ENCODE measurements at places on chromosomes 6 and 20. TPM values are rescaled to one million over a fixed set of nuclear protein-coding genes. Genes with fewer than 3 reads are reported as not detected.

DNA sequence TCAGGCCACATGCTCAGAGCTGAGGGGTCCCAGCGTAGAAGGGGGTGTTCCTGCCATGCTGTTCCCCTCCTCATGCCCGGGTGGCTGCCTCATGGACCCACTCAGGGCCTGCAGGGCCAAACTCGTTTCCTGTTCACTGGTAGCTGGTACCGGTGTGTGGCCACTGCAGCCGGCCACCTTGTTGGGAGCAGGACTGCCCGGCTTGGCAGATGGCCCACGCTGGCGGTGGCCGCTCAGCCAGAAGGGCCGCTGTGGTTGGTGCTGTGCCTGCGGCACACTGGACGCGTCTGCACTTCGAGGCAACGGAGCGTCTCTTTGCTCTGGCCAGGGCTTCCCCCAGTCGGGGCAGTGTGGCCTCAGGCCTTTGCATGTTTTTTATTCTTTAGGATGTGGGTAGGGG lies 10.0 kb upstream of the COL20A1 start:
- no peak for DNase-seq

DNA sequence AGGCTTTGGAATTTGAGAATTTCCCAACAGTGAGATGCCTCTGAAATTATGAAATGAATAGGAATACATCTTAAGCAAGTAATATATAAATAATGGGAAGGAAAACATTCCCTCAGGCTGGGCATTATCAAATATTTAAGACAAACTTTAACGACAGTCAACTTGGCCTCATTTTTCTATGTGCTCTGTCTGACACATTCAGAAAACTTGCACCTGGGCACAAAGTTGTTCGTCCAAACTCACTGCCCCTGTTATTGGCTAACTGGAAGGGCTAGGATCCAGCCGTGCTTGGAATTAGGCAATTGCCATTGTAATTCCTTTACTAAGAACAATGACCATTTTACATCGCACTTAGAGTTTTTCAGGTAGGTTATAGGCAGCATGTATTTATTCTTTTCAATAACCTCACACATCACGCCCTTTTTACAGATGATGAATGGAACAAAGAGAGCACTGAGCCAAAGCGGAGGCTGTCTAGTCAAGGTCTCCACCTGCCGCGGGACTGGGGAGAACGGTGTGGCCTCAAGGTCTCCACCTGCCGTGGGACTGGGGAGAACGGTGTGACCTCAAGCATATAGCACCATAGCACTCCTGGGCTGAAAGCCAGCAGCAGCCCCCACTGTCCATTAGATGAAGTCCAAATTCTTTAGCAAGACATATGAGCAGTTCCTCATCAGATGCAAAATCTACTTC lies 40.7 kb upstream of the FOXQ1 start:
- DNase-seq: no peak

DNA sequence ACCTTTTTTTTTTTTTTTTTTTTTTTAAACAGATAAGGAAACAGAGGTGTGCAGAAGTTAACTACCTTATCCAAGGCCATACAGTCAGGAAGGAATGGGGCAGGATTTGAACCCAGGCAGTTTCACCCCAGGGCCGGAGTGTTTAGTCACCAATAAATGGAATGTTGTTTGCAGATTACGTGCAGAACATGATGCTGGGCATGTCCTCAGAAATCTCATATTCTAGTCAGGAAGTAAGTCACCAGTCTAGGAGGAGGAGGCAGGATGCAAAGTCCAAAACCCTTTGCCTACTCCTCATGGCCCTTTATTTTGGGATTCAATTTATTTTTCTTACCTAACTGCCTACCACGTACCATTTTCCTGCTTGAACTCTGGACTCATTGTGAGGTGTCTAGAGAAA lies 57.1 kb upstream of the LRRC1 start:
- DNase-seq: no peak

DNA sequence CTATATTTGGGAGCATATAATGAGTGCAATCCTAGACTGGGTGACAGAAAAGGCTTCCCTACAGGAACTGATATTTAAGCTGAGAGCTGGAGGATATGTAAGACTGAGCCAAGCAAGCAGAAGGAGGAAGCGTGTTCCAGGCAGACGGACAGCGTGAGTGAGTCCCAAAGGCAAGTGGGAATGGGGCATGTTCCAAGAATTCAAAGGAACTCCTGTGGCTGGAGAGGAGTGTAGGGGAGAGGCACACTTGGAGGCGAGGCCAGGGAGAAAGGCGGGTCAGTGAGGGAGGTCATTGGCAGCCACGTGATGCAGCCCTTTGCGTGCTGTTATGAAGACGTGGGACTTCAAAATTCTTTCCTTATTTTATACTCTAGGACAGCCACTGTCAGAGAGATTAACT lies 27.9 kb upstream of the SGK1 start:
- no peak for DNase-seq

- DNase-seq: no peak
Measured at GRCh38 chr20:58711266-58712051, 18.9 kb downstream of the NPEPL1 start.

- no peak for DNase-seq
Measured at GRCh38 chr6:68296126-68296525, 339.0 kb upstream of the ADGRB3 start.

DNA sequence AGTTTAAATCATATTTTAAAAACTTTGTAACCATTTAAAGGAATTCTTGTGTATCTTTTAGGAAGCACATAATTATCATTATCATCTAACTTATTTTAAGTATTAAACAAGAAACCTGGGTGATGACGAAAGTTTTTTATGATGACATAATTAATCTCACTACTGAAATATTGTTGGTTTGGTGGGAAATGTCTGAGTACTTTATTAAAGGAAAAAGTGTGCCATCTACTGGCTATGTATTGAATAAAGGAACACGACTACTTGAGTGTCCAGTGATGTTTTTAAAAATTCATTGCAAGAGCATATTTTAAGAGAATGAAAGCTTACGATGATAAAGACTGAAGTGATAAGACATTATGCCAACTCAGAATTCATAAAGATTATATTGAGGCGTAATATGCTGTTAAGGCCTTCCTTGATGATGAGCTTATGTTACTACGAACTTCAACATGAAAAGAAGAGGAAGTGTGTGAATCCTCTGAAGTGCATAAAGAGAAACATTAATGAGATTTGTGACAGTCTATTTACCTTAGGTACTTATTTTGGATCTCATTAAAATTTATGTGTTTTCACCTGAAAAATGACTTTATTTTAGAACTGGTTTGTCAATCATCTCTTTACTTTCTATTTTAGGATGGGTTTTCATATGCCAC lies 12.0 kb upstream of the TRMT11 start:
- no peak for DNase-seq

DNA sequence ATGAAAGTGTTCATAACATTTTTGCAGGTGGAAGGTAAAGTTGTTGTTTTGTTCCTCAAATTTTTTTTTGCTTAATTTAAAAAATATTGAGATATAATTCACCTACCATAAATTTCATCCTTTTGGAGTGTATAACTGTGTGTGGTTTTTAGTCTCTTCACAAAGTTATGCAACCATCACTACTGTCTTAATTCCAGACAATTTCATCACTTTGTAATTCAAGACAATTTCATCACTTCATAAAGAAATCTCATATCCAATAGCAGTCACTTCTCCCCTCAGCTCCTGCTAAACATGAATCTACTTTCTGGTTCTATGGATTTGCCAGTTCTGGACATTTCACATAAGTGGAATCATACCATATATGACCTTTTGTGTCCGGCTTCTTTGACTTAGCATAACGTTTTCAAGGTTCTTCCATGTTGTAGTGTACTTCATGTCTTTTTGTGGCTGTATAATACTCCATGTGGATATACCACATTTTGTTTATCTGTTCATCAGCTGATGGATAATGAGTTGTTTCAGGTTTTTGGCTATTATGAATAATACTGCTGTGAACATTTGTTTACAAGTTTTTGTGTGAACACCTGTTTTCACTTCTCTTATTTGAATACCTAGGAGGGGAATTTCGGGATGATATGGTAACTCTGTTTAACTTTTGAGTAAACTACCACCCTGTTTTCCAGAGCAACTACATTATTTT lies 18.8 kb downstream of the ZFAND3 start:
- DNase-seq: no peak

DNA sequence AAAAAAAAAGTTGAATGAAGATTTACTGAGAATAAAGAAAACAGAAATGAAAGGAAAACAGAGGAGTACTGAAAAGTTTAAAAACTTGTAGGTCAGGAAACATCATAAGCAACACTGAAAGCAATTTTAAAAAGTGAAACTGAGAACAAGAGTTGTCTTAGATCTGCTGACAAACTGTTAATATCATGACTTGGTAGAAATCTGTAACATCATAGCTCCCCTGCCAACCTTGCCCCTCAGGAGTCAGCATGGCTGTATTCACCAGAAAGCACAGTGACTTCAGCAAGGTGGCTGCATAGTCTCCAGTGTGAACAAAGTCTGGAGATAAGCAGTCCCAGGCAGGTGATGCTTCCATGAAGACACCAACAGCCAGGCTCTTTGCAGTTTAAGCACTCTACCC lies 5.3 kb downstream of the NAA20 start:
- no peak for DNase-seq

GRCh38 chr6:15400572-15401004 lies 154.7 kb downstream of the JARID2 start:
- DNase-seq: peak; percentile 41

- DNase-seq: no peak
Measured at GRCh38 chr6:63504777-63505384, 67.4 kb upstream of the LOC128125822 start.

DNA sequence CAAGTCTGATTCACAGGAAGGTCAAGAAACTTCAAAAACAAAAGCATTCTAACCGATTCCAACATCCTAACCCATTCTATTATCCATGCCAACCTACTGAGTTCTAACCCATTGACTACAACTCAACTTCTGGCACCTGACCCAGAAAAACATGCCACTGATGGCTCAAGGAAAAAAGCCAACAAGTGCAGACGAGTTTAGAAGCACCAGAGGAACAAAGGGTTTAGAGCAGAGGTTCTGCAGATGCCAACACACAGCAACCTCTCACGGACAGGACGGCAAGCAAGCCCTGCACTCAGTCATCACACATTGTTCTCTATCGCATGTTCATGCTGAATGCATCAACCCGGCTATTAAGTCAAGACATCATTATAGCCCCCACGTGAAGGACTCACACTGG lies 25.2 kb upstream of the MC3R start:
- DNase-seq: no peak

GRCh38 chr20:63708301-63709148 lies 686 bp downstream of the ZGPAT start:
- DNase-seq: peak; percentile 33

Gene MOXD1
- total RNA-seq: not detected

Gene SIRPD
- total RNA-seq: not detected

Gene RIMS4
- total RNA-seq: not detected

Gene TRDN
- not detected for total RNA-seq

Gene HTR1B
- total RNA-seq: not detected

Data from activated naive CD8-positive, alpha-beta T cell treated with anti-CD3 and anti-CD28 coated beads for 36 hours (primary cell).